ENCODE measurements at places on chromosomes 1 and 21. TPM values are rescaled to one million over a fixed set of nuclear protein-coding genes. Genes with fewer than 3 reads are reported as not detected.

GRCh38 chr1:183234660-183235476, 48.8 kb downstream of the LAMC2 start:
- H3K36me3 ChIP-seq: no peaks in the 10 kb centered on the region
- H3K27ac ChIP-seq: no peak overlapping the region
- no peaks in the 10 kb centered on the region for H3K4me1 ChIP-seq
- H3K27me3 ChIP-seq: no peaks in the 10 kb centered on the region
- H3K4me3 ChIP-seq: no peak overlapping the region

Gene AUNIP
- total RNA-seq: not detected

Gene MYBPH
- not detected for total RNA-seq

DNA sequence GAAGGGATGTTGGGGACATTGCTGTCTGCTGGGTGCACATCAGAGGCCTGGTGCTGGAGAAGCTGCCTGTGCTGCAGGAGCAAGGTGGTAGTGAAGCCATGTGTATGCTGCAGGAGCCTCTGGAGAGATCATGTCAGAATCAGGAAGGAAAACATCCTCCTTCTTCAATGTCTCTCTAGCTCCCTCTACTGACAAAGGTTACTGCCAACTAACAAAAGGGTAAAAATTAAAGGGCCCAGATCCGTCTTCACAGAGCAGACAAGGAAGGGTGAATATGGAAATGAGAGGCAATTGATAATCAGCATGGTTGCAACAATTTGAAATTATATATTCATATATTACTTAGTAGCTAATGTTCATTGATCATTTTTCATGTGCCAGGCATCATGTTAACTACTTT, 32.2 kb downstream of the FAM177B start:
- H3K4me1 ChIP-seq: no peaks in the 10 kb centered on the region
- H3K27ac ChIP-seq: no peak overlapping the region
- no peaks in the 10 kb centered on the region for H3K36me3 ChIP-seq
- H3K4me3 ChIP-seq: no peak overlapping the region

- no peak overlapping the region for H3K27ac ChIP-seq
- H3K27me3 ChIP-seq: no peaks in the 10 kb centered on the region
- H3K36me3 ChIP-seq: no peaks in the 10 kb centered on the region
- no peak for DNase-seq
- H3K4me3 ChIP-seq: no peak overlapping the region
Observed at GRCh38 chr1:167794043-167794442, 72.3 kb downstream of the MPZL1 start.
